ENCODE measurements at places on chromosomes 6 and 20.
A peak's percentile ranks its signal among the peaks of the same experiment; 100 is the strongest.

DNA sequence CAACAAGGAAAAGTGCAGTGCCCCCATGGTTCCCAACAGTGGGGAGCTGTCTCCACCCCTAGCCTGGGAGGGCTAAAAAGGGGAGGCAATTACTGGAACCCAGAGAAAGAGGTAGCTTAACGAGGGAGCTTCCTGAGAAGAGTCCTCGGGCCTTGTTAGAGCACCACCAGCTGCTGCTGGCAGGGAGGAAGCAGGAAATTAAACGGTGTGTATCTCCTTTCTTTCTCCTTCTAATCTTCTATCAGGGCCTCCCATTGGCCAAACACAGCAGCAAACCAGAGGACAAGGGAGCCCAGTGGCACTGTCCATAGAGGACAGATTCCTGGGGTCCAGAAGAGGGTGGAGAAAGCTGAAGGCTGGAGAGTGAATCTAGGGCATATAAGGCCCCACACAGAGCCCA is 7.6 kb upstream of the BTN2A2 start:
- no peak for DNase-seq

GRCh38 chr6:1679031-1679687 is 69.4 kb downstream of the FOXC1 start:
- DNase-seq = no peak

- no peak for DNase-seq
Observed at GRCh38 chr6:125586074-125586473, 163.4 kb upstream of the HEY2 start.

- DNase-seq = peak; percentile 57
Observed at GRCh38 chr6:53728570-53729194, 63.1 kb upstream of the KLHL31 start.

DNA sequence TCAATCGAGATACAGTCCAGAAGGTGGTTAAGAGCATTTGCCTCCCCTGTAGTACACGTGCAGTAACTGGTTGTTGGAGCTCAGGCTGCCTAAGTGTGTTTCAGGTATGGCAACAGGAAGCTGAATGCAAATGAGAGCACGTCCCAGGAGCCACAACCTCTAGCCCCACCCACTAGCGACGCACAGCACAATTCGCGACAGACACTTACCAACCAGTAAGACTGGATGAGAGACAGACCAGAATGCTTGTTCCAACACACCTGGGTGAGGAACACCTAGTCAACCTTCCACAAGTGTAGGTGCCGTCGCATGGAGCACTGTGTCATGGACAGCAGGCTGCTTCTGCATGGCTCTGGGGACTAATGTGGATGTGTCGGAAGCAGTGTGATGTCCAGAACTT is 7.2 kb upstream of the SERPINB1 start:
- peak; percentile 65 for DNase-seq

- no peak for DNase-seq
Observed at GRCh38 chr6:139650941-139651340, 276.5 kb upstream of the CITED2 start.

DNA sequence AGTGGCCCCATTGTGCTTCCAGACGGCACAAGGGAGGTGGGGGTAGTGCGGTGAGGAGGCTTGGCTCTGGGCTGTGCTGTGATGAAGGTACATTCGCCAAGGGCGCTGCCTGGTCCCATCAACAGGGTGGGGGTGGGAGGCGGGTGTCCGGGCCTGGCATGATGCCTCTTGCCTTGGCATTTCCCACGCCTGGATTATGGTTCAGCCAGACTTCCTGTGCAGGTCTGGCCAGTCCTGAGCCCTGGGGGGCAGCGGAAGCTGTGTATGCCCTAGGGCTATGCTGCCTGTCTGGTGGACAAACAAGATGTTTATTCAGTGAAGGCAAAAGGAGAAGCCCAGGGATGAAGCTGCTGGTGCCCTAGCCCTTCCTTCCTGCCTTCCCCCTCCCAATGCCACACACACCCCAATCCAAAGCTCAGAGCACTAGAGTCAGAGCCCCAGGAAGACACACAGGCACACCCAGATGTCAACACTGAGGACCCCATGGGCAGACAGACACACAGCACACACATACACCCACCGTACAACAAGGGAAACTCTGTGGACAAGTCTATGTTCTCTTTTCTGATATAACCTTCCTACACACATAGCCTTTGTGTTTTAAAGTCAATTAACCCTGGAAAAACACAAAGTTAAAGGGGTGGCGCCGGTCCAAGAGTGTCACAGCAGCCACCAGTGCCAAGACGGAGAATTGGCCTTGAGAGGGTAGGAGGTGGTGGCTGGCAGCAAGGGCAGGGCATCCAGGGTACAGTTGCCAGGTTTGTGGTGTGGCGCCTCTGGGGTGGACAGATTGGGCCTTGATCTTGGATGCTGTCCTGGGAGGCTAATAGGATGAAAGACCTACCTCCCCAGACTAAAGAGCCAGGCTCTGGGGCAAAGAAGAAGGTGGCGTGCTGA is 54.7 kb upstream of the SAYSD1 start:
- no peak for DNase-seq

GRCh38 chr6:6721606-6722005 is 133.1 kb downstream of the LY86 start:
- DNase-seq = no peak

- no peak for DNase-seq
Observed at GRCh38 chr6:36793913-36794712, 45.1 kb downstream of the CPNE5 start.

- DNase-seq = no peak
Observed at GRCh38 chr20:61099806-61100205, 152.3 kb upstream of the CDH4 start.

- no peak for DNase-seq
Observed at GRCh38 chr6:10278746-10279145, 136.1 kb downstream of the TFAP2A start.

- DNase-seq = no peak
Observed at GRCh38 chr6:13851330-13851729, 37.0 kb upstream of the MCUR1 start.

DNA sequence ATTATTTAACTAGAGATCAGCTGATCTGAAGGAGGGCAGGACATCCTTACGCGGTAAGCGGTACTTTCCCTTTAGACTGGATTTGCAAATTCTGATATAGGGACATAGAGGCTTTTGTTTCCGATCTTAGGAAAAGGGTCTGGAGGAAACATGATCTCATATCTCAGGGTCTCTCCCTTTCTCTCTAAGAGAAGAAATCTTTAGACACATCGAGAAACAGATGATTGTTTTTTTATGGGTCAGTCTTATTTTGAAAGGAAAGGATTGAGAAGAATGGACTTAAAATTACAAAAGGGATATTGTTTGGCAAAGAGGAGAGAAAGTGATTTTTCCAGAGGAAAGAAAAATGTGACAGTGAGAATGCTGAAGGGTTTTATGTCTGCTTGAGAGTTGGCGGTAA is 83.9 kb upstream of the OGFRL1 start:
- no peak for DNase-seq

GRCh38 chr6:8558953-8559352 is 123.6 kb upstream of the SLC35B3 start:
- DNase-seq = no peak

- no peak for DNase-seq
Observed at GRCh38 chr6:100281471-100281901, 183.2 kb downstream of the SIM1 start.

- DNase-seq = no peak
Observed at GRCh38 chr6:24982231-24982630, 46.5 kb upstream of the RIPOR2 start.

- DNase-seq = peak; percentile 73
Observed at GRCh38 chr6:155314773-155315515, 660 bp upstream of the TFB1M start.

DNA sequence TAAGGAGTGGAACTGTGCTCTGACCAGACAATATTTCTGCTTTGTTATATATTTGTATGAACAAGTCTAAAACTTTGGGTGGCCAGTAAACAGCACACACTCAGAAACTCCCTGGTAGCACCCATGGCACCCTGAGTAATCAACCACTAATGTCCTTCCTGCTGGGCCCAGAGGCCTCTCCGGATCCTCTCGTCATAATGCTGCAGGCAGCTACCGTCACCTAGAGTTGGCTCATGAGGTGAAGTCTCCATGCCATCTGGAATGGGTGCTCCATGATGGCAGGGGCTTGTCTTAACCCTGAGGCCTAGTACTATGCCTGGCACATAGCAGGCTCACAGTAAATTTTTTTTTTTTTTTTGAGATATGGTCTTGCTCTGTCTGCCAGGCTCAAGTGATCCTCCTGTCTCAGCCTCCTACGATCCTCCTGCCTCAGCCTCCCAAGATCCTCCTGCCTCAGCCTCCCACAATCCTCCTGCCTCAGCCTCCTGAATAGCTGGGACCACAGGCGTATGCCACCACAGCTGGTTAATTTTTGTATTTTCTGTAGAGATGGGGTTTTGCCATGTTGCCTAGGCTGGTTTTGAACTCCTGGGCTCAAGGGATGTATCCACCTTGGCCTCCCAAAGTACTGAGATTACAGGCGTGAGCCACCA is 3.0 kb upstream of the SDCBP2 start:
- no peak for DNase-seq

DNA sequence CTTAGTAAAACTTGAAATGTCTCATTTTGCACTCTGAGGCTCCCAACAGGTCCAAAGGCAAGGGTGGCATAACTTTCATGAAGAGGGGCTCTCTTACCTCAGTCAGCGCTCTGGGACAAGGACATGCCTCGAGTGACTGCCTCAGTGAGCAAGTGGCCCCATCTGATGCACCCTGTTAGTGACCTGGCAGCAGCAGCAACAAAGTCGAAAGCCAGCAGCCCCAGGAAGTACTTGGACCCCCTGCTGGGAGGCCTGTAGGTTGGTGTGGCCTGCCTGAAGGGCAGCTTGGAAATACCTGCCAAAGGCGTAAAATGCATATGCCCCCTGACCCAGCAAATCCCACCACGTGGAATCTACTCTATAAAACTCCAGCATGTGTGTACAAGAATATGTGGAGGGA is 13.2 kb downstream of the MAP1LC3A start:
- no peak for DNase-seq

DNA sequence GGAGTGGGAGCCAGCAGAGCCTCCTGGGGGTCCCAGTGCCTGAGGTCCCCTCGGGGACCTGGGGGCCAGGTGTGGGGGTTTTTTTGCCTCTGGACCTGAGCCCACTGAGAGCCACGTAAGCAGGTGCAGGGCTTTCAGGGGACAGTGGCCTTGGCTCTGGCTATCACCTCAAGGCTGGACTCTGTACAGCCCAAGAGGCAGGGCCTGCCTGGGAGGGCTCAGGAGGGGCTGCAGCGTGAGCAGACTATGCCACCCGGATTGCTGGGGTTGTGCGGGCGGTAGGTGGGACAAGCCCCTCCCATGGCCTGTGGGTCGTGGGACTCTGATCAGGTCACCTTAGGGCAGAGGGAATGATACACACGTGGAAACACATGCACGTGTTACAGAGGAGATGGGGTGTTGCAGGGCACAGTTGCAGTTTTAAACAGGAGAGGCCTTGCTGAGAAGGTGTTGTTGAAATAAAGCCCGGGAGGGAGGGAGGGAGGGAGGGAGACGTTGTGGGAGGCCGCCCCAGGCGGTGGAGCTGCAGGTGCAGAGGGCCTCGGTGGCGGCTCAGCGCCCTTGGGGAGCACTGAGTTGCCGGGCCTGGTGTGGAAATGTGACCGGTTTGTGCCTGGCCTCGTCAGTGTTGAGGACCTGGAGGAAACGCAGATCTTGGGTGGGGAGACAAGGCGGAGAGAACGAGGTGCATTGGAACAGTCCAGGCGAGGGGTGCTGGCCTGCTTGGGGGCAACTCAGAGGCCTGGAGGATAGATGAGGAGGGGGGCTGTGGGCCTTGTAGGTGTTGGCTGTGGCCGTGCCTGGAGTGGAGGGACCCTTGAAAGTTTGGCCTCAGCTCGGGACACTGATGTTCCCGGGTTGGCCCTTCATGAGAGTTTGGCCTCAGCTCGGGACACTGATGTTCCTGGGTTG is 2.3 kb downstream of the TCEA2 start:
- DNase-seq = no peak

- no peak for DNase-seq
Observed at GRCh38 chr6:863831-864230, 170.9 kb upstream of the EXOC2 start.

DNA sequence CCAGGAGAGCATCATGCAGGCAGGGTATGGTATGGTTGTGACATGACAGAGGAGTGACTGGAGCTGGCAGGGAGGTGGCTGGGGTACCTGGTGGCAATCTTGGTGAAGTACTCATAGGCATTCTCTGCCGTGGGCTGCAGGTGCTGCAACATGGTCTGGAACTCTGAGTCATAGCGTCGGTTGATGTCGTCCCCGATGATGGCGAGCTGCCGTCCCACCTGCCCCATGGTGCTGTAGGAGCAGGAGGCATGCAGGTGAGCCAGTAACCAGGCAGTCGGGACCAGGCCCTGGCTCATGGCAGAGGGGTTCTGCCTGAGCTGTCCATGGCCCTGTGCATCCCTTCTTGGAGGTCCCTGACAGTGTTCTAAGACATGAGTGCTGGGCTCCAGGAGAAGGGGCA is 4.9 kb downstream of the BAK1 start:
- no peak for DNase-seq

GRCh38 chr20:9300080-9300479 is 214.3 kb upstream of the LAMP5 start:
- DNase-seq = no peak

GRCh38 chr6:136429264-136430065 is 120.8 kb downstream of the MAP7 start:
- no peak for DNase-seq

DNA sequence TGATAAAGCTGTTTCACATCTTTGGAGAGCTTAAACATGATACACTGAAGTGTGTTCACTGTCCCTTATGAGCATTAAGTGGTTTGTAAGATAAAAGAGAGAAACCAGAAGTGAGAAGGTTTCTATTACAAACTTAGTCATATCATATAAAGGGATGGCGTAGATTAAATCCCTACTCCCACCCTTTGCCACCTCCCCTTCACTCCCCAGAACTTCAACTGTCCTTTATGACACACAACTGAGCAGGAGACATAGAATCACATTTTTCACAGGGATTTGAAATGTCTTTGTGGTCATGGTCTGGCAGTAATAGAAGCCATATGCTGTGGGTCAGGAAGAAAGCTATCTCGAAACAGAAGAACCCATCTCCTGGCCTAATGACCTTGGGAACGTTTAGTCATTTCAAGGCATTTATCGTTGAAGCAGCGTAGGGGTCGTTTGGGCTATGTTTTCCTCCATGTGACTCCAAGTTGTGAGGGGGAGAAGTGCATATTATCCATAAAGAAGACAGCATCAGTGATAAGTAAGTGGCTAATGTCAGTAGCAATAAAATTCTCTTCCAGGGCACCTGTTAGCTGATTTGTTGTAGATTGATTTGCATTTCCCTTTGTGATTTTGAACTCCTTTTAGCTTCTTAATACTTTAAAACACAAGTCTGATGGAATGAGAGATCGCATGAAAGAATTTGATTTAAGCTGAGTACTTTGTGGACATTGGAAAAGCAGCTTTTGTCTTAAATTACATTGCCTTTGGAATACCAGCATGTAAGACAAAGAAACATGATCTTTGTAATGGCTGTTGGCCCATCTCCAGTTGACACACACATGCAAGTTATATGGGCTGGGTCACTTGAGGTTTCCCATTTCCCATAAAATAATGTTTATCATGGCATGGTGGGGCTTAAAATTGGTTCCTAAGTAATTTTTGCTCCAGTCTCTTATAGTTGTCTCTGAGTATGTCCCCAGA is 501.5 kb upstream of the FLRT3 start:
- no peak for DNase-seq

- no peak for DNase-seq
Observed at GRCh38 chr20:3221398-3222226, 12.3 kb downstream of the ITPA start.

- peak; percentile 34 for DNase-seq
Observed at GRCh38 chr20:44212792-44213191, 2.2 kb upstream of the OSER1 start.
